ENCODE measurements at places on chromosomes 1 and 21. TPM values are rescaled to one million over a fixed set of nuclear protein-coding genes. Genes with fewer than 3 reads are reported as not detected.

- H3K4me1 ChIP-seq: no peaks in the 10 kb centered on the region
- H3K27me3 ChIP-seq: no peaks in the 10 kb centered on the region
- H3K36me3 ChIP-seq: no peaks in the 10 kb centered on the region
Measured at GRCh38 chr1:198680174-198680875, 41.5 kb downstream of the PTPRC start.

Gene KLHDC8A
- not detected for total RNA-seq

GRCh38 chr21:17819114-17819876, at the start of gene C21orf91:
Gene C21orf91 (minus strand): TSS chr21:17819356. CDS start chr21:17818318, 1,038 bp downstream.
- peak within 1 kb of the TSS; percentile 94 for H3K27ac ChIP-seq
- peak within 1 kb of the TSS; percentile 79 for H3K4me3 ChIP-seq
- H3K36me3 ChIP-seq: peaks cover 3% of the 10 kb centered on the region
- no peaks in the 10 kb centered on the region for H3K27me3 ChIP-seq

Gene PRAMEF27
- total RNA-seq: not detected

Gene NME7
- total RNA-seq: 18.3 TPM

DNA sequence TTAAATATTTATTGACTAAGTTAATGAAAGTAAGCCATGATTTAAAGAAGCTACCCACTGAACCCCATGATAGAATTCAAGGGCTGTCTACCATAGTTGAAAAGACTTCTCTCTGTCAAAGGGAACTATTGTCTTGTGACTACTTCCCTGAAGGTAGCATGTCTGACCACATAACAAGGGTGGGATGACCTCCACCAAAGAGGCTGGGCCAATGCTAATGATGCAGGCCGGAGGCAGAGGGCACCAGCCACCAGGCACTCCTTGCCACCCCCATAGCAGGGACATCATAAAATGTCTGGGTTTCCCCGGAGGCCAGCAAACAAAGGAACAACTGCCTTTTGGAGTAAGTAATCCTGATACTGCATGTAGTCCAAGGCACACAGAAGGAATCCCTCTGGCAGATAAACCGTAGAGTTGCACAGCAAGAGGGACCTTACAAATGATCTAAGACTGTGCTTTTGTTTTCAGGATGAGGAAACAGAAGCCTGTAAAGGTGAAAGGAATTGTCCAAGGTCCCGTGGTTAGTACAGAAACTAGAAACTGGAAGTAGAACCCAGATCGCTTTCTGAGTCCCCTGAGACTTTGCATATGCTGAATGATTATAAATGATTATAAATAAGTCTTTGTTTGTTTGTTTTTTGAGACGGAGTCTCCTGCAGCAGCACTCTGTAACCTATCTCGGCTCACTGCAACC, 33.5 kb upstream of the ITPKB start:
- DNase-seq: no peak
- H3K27me3 ChIP-seq: peaks cover 6% of the 10 kb centered on the region
- H3K36me3 ChIP-seq: no peaks in the 10 kb centered on the region
- no peak overlapping the region for H3K4me3 ChIP-seq

Gene FAM229A
- total RNA-seq: 0.36 TPM

DNA sequence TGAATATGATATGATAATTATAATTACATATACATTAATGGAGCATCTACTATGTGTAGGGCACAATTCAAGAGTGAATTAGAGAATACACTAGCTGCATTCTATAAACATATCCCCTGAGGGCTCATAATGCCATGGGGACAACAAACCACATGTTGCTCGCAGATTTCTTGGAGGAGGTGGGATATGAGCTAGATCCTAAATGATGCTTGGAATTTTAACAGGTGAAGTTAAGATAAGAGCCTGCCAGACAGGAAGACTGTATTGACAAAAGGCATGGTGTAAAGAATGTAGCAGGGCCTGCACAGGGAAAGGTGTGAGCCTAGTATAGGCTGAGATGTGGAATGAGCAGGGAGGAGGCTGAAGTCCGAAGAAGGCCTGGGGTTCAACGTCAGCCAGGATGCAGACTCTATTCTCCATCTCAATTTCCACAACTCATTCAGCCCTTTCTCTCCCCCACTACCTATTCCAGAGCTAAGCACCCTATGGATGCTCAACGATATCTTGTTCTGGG, 120.2 kb downstream of the ELAVL4 start:
- H3K36me3 ChIP-seq: no peaks in the 10 kb centered on the region
- no peaks in the 10 kb centered on the region for H3K27me3 ChIP-seq
- no peak for DNase-seq
- no peak overlapping the region for H3K4me3 ChIP-seq
- no peak overlapping the region for H3K27ac ChIP-seq
- H3K4me1 ChIP-seq: no peaks in the 10 kb centered on the region

DNA sequence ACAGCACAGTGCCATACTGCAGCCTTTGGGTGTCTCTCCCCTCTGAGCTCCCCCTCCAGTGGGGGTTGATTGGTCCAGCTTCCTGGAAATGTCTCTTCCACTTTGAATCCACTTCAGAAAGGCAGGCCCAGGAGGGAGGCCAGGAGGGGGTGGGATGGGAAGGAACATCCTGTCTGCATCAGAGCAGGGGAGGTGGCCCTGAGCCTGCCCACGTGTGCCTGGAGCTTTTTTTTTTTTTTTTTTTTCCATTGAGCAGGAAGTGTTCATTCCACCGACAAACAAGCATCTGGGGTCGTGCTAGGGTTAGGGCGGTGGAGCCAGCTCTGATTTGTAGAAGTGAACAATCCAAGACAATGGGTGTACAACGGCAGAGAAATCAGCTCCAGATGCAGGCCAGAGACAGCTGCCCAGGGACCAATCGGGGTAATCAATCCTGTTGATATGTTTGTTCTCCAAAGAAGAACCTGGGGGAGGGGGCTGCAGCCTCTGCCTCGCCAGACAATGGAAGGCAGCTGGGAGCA, 93.3 kb downstream of the SSBP3 start:
- no peak overlapping the region for H3K4me3 ChIP-seq
- H3K27me3 ChIP-seq: no peaks in the 10 kb centered on the region
- DNase-seq: peak; percentile 77
- peaks cover 20% of the 10 kb centered on the region for H3K4me1 ChIP-seq
- H3K27ac ChIP-seq: peak overlapping the region; percentile 39
- no peaks in the 10 kb centered on the region for H3K36me3 ChIP-seq

- no peaks in the 10 kb centered on the region for H3K36me3 ChIP-seq
- no peaks in the 10 kb centered on the region for H3K27me3 ChIP-seq
- no peak overlapping the region for H3K27ac ChIP-seq
- H3K4me1 ChIP-seq: peaks cover 2% of the 10 kb centered on the region
- no peak for DNase-seq
- H3K4me3 ChIP-seq: no peak overlapping the region
Measured at GRCh38 chr1:214913966-214914365, 168.6 kb upstream of the KCNK2 start.

GRCh38 chr1:226051365-226051764, 11.2 kb upstream of the H3-3A start:
- 0 out of 2 replicates have a peak, but pooled peaks cover 2% of the 10 kb centered on the region for H3K4me1 ChIP-seq
- no peak overlapping the region for H3K27ac ChIP-seq
- no peak for DNase-seq
- no peaks in the 10 kb centered on the region for H3K36me3 ChIP-seq
- no peaks in the 10 kb centered on the region for H3K27me3 ChIP-seq
- H3K4me3 ChIP-seq: no peak overlapping the region

DNA sequence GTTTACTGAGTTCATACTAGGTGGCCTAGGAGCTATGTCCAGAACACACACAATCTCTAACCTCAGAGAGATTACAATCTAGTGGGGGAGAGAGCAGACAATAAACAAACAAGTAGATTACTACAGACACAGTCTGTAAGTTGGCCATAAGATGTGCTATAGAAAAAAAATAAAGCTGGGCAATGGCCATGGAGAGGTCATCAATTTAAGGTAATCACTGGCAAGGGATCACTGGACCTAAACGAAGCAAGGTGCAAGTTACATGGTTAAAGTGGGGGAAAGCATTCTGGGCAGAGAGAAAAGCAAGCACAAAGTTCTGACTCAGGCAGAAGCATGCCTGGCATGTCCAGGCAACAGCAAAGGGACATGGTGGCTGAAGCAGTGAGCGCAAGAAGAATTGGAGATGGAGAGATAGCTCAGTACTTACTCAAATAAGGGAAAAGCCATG, 147.0 kb downstream of the RERE start:
- no peaks in the 10 kb centered on the region for H3K27me3 ChIP-seq
- H3K36me3 ChIP-seq: no peaks in the 10 kb centered on the region
- no peak overlapping the region for H3K4me3 ChIP-seq
- no peak overlapping the region for H3K27ac ChIP-seq
- peaks cover 27% of the 10 kb centered on the region for H3K4me1 ChIP-seq

Gene NHLH1
- total RNA-seq: not detected

- H3K36me3 ChIP-seq: peaks cover 32% of the 10 kb centered on the region
- H3K27ac ChIP-seq: no peak overlapping the region
- H3K4me1 ChIP-seq: peaks cover 8% of the 10 kb centered on the region
- no peaks in the 10 kb centered on the region for H3K27me3 ChIP-seq
- H3K4me3 ChIP-seq: no peak overlapping the region
- DNase-seq: no peak
Measured at GRCh38 chr1:15219280-15220023, 27.6 kb upstream of the FHAD1 start.

- no peaks in the 10 kb centered on the region for H3K36me3 ChIP-seq
- no peak for DNase-seq
- no peaks in the 10 kb centered on the region for H3K4me1 ChIP-seq
- no peaks in the 10 kb centered on the region for H3K27me3 ChIP-seq
- no peak overlapping the region for H3K4me3 ChIP-seq
- no peak overlapping the region for H3K27ac ChIP-seq
Measured at GRCh38 chr21:44653123-44653522, 1.3 kb downstream of the KRTAP12-4 start.

GRCh38 chr1:107534632-107535031, 393.8 kb downstream of the NTNG1 start:
- H3K27ac ChIP-seq: no peak overlapping the region
- H3K4me1 ChIP-seq: no peaks in the 10 kb centered on the region
- DNase-seq: no peak

DNA sequence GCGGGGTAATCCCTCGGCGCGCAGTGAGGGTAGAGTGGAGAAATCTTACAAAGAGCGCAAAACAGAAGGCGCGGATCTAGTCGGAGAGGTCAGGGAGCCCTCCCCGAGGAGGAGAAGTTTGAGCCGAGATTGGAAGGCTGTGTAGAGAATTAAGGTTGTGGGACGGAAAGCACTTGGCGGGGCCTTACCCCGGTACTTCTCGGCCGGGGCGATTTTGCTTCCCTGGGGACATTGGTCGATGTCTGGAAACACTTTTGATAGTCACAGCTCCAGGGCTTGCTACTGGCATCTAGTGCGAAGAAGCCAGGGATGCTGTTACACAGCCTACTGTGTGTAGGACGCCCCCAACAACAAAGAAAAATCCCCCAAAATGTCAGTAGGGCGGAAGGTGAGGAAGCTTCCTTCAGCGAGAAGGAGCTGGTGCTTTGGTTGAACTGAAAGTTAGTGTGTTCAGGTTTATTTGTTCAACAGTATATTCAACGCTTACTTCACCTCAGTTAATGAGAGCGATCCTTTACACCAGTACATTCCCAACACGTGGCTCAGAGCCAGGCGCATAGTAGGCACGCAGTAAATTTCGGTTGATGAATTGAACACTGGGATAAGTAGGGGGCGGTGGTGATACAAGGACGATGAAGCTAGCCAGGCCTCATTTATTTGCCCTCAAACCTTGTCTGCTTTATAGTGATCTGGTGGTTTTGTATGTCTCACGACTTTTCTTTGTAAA, 807 bp downstream of the CEP85 start:
- H3K4me3 ChIP-seq: peak overlapping the region; percentile 86
- H3K36me3 ChIP-seq: no peaks in the 10 kb centered on the region
- peak overlapping the region; percentile 65 for H3K27ac ChIP-seq
- DNase-seq: peak; percentile 5
- H3K4me1 ChIP-seq: peaks cover 4% of the 10 kb centered on the region

DNA sequence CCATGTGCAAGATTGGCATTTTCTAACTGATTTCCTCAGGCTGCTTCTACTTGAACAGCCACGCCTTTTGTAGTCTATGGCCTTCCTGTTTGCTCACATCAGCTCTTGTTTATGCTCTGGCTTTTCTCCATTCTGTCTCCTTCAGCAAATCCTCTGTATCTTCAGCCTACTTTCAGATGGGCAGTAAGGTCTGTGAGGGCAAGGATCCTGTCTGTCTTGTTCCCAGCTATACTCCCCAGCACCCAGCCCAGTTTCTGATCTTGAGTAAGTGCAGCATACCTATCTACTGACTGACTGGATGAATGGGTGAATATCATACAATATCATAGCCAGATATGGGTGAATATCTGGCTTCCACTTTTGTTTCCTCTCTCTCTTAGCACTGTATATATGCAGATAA, 438.1 kb downstream of the LMO4 start:
- peak; percentile 48 for DNase-seq
- H3K27me3 ChIP-seq: no peaks in the 10 kb centered on the region
- peaks cover 7% of the 10 kb centered on the region for H3K4me1 ChIP-seq
- H3K27ac ChIP-seq: peak overlapping the region; percentile 27

Gene RGS1
- not detected for total RNA-seq

Gene NPPA
- not detected for total RNA-seq

Gene LENEP
- not detected for total RNA-seq

GRCh38 chr1:46757247-46757955, 38.5 kb upstream of the EFCAB14 start:
- H3K4me3 ChIP-seq: no peak overlapping the region
- H3K27me3 ChIP-seq: no peaks in the 10 kb centered on the region
- H3K36me3 ChIP-seq: no peaks in the 10 kb centered on the region
- no peaks in the 10 kb centered on the region for H3K4me1 ChIP-seq
- H3K27ac ChIP-seq: no peak overlapping the region
- DNase-seq: peak; percentile 3

- H3K36me3 ChIP-seq: no peaks in the 10 kb centered on the region
- H3K4me3 ChIP-seq: no peak overlapping the region
- H3K27me3 ChIP-seq: no peaks in the 10 kb centered on the region
- H3K27ac ChIP-seq: no peak overlapping the region
- DNase-seq: peak; percentile 70
Measured at GRCh38 chr1:246283771-246284410, 223.2 kb downstream of the SMYD3 start.

Gene PGLYRP4
- not detected for total RNA-seq

GRCh38 chr1:22364326-22364650, 87.4 kb upstream of the ZBTB40 start:
- DNase-seq: no peak
- no peak overlapping the region for H3K27ac ChIP-seq
- H3K4me3 ChIP-seq: no peak overlapping the region
- no peaks in the 10 kb centered on the region for H3K36me3 ChIP-seq
- H3K4me1 ChIP-seq: no peaks in the 10 kb centered on the region
- peaks cover 68% of the 10 kb centered on the region for H3K27me3 ChIP-seq

DNA sequence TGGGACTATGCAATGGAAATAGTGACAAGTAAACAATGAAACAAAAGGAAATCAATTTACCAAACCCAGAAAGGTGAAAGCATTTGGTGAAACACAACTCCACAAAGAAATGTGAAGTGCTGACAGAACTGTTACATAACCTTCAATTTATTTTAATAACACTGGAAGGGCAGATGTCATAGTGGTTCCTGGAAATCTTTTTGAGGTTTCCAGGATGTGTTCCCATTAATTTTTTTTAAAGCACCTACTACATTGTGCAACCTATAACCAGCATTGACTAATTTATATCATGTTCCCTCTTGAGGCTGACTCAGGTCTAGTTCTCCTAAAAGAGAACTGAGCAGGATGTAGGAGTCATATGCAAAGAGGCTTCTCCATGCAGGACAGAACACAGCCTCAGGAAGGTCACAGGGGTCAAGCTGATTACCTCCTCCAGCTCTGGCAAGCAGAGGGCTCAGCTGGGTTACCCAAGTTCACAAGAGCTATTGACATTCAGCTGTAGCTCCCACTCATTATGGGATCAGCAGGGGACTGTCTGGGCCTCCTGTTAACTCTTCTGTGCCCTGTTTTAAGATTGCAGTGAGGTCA, 157.1 kb upstream of the NRIP1 start:
- DNase-seq: peak; percentile 65
- no peaks in the 10 kb centered on the region for H3K27me3 ChIP-seq
- no peak overlapping the region for H3K27ac ChIP-seq
- H3K36me3 ChIP-seq: no peaks in the 10 kb centered on the region
- H3K4me1 ChIP-seq: no peaks in the 10 kb centered on the region

Measured in IMR-90 (cell line).